OCI-M1 (cell line): ENCODE measurements at places on chromosomes 2 and 18.

- peak; percentile 78 for DNase-seq
Measured at GRCh38 chr18:33755931-33756560, 178.0 kb downstream of the ASXL3 start.

- no peak for DNase-seq
Measured at GRCh38 chr18:45290364-45290763, 324.9 kb upstream of the SLC14A2 start.

DNA sequence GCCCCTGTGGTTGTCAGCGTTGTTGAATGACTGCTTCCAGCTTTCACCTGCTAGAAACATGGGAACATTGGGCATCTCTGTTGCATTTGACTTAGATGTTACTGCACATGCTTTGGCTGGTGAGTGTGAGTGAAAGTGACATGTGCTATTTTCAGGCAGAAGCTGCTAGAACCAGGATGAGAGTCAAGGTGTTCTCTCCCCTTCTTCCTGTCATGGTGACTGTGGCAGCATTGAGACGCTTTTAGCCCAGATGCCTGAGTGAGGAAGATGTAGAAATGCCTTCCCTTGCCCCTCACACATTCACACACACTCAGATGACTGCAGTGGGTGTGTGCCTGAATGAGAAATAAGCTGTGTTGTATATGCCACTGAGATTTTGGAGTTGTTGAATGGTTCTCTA is 220.2 kb downstream of the PTPRM start:
- DNase-seq, result no peak

DNA sequence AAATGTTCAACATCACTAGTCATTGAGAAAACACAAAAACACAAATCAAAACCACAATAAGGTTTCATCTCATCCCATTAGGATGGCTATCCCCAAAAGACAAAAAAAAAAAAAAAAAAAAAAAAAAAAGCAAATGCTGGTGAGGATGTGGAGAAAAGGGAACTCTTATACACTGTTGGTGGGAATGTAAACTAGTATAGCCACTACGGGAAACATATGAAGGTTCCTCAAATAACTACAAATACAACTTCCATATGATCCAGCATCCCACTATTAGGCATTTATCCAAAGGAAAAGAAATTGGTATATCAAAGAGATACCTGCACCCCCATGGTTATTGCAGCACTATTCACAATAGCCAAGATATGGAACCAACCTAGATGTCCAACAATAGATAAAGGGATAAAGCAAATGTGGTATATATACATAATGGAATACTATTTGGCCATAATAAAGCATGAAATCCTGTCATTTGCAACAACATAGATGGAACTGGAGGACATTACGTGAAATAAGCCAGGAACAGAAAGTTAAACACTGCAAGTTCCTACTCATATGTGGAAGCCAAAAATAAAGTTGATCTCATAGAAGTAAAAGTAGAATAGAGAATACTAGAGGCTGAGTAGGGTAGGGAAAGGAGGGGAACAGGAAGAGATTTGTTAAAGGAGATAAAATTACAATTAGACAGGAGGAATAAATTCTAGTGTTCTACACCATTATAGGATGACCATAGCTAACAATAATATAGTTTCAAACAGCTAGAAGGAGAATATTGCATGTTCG is 8.4 kb downstream of the POLR1A start:
- no peak for DNase-seq

GRCh38 chr2:217903859-217904613 is 98.8 kb downstream of the TNS1 start:
- DNase-seq, result no peak

DNA sequence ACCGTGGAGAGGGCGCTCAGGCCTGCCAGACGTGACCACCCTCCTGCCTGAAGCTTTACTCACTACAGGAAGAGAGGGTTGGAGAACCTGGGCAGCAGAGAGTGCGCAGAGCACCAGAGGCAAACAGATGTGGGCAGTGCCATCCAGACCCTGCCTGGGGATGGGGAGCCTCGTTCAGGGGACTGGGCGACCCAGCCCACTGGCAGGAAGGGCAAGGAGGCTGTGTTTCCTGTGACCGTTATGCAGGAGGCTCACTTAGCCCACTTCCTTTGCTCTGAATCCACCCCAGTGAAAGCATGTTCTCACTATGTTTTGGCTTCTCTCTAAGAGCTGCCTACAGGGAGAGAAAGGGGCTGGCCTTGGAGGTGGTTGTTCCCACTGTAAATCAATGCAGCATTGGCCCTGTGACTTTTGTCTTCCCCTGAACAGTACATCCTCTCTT is 23.0 kb upstream of the ACKR3 start:
- no peak for DNase-seq

DNA sequence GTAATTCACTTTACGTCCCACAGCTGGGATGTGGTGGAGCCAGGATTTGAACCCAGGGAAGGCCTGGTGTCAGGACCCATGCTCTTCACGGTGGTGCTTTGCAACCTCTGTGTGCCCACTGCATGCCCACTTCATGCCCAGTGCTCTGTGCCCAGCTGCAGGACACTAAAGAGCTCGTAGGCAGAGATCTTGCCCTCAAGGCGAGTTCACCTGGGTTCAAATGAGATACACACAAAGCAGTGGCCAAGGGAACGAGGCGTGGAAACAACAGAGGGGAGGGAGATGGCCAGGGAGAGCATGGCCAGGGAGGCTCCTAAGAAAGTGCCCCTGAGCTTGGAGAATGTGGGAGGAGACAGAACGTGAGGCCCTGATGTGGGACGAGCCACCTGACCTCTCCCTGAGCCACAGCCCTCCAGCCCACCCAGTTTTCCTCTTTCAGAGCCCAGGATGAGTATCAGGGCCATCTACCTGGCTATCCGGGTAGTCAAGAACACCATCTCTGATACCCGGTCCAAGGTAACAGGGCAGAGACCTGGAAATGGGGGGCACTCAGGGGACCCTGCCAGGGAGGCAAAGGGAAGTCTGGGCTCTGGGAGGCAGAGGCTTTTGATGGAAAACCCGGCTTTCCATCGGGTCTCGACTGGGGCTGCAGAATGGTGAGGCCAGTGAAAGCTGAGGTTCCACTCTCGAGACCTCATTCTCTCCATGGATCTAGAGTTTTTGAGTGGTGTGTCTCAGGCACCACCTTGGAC is 20.4 kb downstream of the MROH2A start:
- DNase-seq, result no peak

- DNase-seq, result peak; percentile 83
Measured at GRCh38 chr2:50401772-50402653, 629.9 kb downstream of the NRXN1 start.

GRCh38 chr2:127177617-127178263 is 42.4 kb downstream of the CYP27C1 start:
- DNase-seq, result no peak

DNA sequence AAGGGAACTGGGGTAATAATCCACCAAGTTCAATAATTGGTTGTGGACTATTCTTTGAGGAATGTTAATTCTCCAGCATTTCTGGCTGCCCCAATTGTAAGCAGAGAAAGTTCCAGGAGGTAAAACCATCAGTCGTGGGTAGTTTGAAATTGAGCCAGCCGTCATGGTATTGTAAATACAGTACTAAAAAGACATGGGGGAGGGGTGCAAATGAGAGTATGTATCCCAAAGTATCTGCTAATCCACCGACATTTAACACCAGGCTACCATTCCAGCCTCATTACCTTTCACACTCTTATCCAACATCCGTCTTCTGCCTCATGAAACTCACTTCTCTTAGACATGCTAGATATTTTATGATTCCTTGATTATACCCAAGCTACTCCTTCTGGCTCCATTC is 507.9 kb downstream of the ERBB4 start:
- no peak for DNase-seq

DNA sequence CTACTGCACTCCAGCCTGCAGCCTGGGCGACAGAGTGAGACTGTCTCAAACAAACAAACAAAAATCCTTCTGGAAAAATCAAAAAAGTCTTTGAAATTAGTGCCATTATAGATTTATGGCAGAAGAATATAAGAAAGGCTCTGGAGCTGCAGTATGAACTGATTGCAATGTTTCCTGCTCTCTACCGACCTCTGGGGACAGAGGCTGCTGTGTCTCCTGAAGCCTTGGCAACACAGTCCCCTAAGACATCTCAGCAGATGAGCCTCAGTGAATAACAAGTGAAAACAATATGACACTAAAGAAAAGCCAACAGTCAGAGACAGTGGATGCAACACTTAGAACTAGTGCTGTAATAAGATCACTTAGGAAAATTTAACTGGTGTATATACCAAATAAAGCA is 494.9 kb upstream of the LRATD1 start:
- DNase-seq, result peak; percentile 33

DNA sequence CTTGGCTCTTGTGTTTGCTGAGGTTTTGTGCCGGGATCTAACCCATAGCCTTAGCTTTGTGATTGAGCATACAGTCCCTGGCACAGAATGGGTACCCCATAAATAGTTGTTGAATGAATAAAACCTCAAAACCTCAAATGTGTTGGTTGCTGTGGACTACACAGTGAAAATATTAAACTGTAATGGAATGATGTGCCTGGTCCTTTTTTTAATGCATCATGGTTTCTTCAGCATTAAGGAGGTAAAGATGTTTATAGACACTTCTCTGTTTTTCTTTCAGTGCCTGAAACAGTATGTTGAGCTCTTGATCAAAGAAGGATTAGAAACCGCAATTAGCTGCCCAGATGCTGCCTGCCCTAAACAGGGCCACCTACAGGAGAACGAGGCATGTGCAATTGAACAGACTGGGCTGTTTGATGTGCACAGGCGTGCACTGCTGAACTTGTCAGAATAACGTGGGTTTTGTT is 97.0 kb downstream of the RNF144A start:
- DNase-seq, result peak; percentile 57

DNA sequence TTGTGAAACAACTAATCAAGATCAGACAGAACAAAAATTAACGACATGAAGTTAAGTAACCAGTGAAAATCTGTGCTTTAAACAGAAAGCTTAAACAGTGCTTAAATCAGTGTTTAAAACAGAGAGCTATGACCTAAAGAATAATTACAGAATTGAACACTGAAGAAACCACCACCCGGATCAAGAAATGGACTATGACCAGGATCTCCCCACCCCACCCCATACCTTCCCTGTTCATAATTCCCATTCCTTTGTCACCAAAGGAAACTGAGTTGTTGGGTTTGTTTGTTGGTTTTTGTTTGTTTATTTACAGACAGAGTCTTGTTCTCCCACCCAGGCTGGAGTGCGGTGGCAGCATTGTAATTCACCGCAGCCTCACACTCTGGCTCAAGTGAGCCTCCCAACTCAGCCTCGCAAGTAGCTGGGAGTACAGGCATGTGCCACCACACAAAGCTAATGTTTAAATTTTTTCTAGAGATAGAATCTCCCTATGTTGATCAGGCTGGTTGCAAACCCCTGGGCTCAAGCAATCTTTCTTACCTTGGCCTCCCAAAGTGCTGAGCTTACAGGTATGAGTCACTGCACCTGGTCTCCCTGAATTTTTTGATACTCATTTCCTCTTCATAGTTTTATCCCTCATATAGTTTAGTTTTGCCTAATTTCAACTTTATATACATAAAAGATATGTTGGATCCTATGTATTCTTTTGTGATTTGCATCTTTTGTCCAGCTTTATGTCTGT is 8.2 kb upstream of the ALPG start:
- no peak for DNase-seq

- peak; percentile 56 for DNase-seq
Measured at GRCh38 chr2:42967959-42968674, 175.7 kb upstream of the HAAO start.

DNA sequence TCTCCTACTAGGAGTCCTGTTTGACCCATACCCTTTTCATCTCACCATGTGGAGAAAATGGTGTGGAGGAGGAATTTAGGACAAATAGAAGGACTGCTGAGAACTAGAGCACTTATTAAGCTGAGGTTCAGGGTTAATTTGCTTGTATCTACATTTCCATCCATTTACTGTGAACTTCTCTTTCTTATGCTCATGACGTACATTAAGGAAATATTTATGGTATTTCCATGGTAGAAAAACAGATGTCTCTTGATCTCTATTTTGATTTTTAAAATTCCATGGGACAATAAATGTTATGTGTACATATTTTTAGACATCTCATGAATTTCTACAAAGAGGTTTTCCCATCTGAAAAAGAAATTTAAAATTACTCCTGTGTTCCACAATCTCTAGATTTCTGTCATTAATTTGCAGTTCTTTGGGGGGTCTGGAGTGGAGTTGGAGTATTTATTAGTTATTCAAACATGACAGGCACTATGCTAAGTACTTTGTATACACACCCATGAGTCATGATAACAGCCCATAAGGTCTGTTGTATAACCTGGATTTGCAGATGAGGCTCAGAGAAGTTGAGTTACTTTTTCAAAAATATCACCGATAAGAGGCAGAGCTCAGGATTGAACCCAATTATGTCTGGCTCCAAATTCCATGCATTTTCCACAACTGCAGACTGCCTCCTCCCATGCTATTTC is 112.6 kb downstream of the COPS8 start:
- DNase-seq, result no peak

DNA sequence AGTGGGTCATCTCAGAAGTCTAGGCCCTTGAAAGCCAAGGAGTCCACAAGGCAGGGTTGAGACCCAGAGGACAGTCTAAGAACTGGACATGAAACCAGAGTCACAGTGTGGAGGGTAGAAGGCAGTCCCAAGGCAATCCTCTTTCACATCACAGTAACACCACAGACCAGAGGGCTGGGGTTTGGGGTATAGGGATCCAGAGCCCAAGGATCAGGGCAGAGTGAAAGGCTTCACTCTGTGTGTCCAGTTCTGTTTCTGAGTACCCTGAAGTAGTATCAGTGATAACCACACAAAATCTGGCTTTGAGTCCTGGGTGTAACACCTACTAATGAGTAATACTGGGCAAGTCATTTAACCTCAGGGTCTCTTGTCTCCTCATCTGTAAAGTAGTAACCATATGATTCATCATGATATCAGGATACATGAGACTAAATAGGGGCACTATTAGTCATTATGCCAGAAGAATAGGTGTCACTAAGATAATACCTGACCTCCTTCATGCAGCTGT is 91.0 kb downstream of the ICA1L start:
- DNase-seq, result no peak

DNA sequence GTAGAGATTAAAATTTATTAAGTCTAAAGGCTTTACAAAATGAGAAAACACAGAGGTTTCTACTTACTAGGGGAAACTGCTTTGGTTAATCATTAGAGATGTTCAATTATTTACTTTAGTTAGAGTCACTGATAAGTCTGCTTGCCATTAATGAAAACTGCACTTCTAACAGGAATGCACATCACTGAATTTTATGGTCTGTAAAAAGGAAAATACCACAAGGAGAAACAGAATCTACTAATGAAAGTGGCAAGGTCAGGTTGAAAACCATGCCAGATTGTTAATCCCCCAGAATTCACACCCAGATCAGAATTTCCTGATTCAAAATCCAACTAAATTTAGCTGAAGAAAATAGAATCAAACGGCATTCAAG is 90.5 kb upstream of the GRB14 start:
- no peak for DNase-seq

- DNase-seq, result no peak
Measured at GRCh38 chr18:49849331-49850217, 36.2 kb upstream of the ACAA2 start.

- no peak for DNase-seq
Measured at GRCh38 chr2:19369341-19369955, 11.0 kb upstream of the OSR1 start.

DNA sequence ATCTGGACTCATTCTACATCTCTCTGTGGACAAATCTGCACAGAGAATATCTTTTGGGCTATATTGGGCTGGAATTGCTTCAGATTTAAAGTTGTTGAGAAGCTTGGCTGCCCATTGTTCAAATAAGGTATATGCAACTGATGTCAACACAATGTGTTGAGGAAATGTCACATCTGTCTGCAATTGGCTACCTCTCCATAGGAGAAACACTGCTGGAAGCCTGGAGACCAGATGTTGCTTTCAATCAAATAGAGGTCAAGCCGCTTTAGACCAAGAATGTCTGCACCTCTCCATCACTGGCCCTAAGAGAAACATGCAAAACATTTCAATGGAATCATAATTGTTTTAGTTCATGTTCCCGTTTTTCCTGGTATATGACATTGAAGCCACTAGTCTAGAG is 720.2 kb downstream of the SLC4A3 start:
- no peak for DNase-seq
